Osteocyte (in vitro differentiated cells): ENCODE measurements at places on chromosomes 11 and 22. TPM values are rescaled to one million over a fixed set of nuclear protein-coding genes. Genes with fewer than 3 reads are reported as not detected.

GRCh38 chr11:86208572-86208971 is 36.0 kb upstream of the EED start:
- no peak for DNase-seq
- H3K4me3 ChIP-seq = no peak overlapping the region
- no peaks in the 10 kb centered on the region for H3K4me1 ChIP-seq
- no peak overlapping the region for H3K27ac ChIP-seq
- H3K36me3 ChIP-seq = no peaks in the 10 kb centered on the region

DNA sequence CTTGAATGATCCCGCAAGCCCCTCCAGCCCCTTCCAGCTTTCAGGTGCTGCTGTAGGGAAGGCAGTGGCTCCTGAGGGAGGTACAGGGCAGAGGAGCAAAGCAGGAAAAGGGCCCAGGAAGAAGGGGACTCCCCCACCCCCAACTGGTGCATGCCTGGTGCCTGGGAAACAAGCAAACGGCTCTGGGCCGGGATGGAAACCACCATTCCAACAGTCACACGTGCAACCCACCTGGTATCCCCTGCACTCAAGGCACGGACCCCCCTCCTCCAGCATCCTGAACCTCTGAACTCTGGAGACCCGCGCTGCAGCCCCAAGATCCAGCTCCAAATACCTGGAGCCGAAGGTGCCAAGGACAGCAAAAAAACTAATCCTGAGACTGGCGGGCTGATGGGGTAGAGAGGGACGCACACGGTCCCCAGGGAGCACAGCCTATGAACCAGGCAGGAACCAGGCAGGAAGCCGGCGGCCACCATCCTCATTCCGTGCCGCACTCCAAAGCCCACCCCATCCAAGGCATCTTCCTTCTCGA is 537 bp downstream of the SCN4B start:
- no peak for DNase-seq
- H3K4me3 ChIP-seq = peak overlapping the region; percentile 62

DNA sequence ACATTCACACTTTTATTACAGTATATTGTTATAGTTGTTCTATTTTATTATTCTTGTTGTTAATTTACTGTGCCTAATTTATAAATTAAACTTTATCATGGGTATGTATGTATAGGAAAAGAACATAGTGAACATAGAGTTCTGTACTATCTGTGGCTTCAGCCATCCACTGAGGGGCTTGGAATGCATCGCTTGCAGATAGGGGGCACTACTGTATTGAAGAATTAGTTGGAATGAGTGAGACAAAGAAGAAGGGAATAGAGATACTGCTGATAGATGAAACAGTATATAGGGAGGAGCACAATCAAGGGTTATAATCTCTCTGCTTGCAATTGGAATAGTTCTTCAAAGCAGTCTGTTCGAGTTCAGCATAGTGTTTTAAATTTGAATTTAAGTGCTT is 432.2 kb downstream of the RAB38 start:
- H3K27me3 ChIP-seq = no peaks in the 10 kb centered on the region
- H3K4me1 ChIP-seq = no peaks in the 10 kb centered on the region
- H3K4me3 ChIP-seq = no peak overlapping the region
- DNase-seq = no peak
- no peaks in the 10 kb centered on the region for H3K36me3 ChIP-seq
- H3K27ac ChIP-seq = no peak overlapping the region

DNA sequence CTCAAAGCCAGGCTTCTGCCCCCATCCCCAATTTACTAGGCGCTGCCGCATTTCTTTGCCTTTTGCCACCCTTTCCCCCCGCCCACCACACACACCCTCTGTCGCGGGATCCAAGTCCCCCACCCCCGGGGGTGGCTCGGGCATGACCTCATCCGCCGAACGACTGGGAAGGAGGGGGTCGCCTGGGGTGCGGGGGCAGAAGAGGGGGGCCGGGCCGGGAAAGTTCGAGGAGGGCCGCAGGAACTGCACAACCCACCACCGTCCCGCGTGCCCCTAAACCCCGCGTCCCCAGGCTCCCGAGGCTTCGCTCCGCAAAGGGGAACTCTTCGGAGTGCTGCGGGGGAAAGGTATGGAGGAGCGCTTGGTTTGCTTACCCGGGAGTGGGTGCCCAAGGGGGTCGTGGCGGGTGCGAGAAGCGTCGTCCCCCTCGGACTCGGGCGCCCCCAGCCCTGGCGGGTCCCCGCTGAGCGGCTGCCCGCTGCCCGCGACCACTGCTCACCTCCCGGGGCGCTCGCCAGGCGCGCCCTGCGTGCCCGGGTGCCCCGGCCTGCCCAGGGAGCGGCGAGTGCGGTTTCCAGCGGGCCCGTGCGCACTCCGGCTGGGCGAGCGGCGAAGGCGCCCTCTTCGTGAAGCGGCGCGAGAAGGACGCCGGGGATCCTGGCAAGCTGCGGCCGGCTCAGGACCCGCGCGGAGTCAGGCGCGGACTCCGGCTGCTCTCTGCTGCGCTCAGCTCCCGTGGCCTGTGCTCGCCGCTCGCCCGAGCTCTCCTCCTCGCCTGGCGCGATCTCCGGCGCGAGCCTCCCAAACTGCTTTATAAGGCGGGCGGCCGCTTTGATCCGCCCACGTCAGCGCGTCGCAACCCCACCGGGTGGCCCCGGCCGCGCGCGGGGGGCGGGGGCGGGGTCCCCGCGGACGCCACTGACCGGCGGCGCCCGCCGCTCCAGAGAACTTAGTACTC is 4.0 kb upstream of the WNT11 start:
- H3K27me3 ChIP-seq = peaks cover 32% of the 10 kb centered on the region
- DNase-seq = no peak
- no peak overlapping the region for H3K27ac ChIP-seq
- H3K36me3 ChIP-seq = no peaks in the 10 kb centered on the region

Gene RPS19BP1
- total RNA-seq = 51.1 and 53.1 TPM in 2 replicates

Gene RAB3IL1
- total RNA-seq = 44.2 and 49.2 TPM in 2 replicates
